ENCODE measurements at places on chromosomes 3 and 15.

GRCh38 chr15:42133886-42134502 is 22.4 kb downstream of the PLA2G4F start:
- DNase-seq, result peak; percentile 49

GRCh38 chr3:119637679-119638477 is 22.5 kb downstream of the POPDC2 start:
- DNase-seq, result no peak

DNA sequence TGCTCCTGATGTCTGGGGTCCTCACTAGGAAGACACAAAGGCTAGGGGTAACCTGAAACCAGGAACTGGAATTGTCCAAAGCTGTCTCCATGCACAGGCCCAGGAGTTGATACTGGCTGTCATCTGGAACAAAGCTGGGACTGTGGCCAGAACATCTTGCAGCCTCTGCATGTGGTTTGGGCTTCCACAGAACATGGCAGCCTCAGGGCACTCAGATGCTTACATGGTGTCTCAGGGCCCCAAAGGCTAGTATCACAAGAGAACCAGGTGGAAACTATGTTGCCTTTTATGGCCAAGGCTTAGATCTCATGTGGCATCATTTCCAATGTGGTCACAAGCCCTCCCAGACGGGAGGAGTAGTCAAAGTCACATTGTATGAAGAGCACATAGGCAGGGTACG is 335.2 kb upstream of the TRIM42 start:
- DNase-seq, result no peak

- DNase-seq, result no peak
Measured at GRCh38 chr15:50797926-50798325, 32.4 kb upstream of the SPPL2A start.

- DNase-seq, result no peak
Measured at GRCh38 chr3:17006132-17006852, 121.5 kb downstream of the PLCL2 start.

DNA sequence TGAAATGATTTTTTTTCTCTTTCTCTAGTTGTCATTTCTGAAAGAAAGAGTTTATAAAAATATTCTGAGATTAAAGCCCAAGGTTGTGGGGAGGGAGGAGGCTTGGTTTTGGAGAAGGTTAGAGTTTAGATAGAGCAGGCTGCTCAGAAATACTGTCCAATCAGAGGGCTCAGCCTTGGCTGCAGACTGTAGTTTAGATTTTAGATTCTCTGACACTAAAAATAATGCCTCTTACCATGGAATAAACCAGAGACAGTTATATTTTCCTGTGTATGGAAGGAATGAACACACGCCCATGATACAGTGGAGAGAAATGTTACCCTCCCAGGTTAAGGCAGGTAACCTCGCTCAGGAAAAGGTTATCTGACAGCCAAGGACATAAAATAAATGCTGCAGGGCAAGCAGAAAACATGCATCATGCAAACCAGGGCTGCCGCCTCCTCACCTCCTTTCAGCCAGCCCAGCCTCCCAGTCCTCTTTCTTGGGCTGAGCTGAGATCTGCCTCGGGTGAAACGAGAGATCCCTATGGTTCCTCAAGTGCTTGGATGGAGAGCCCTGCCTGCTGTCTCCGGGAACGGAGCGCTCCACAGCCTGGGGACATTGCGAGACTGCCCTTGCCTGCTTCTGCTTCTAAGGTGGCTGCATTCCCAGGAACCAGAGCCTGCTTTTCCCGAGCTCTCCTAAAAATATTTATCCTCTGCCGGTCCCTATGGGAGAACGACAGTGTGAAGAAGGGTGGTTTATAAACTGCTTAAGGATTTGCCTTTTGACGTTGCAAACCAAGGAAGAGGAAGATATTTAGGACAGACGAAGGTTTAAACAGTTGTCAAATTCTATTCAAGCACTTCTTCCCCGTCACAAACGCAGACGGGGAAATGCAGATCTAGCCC is 848 bp downstream of the NCEH1 start:
- DNase-seq, result no peak

DNA sequence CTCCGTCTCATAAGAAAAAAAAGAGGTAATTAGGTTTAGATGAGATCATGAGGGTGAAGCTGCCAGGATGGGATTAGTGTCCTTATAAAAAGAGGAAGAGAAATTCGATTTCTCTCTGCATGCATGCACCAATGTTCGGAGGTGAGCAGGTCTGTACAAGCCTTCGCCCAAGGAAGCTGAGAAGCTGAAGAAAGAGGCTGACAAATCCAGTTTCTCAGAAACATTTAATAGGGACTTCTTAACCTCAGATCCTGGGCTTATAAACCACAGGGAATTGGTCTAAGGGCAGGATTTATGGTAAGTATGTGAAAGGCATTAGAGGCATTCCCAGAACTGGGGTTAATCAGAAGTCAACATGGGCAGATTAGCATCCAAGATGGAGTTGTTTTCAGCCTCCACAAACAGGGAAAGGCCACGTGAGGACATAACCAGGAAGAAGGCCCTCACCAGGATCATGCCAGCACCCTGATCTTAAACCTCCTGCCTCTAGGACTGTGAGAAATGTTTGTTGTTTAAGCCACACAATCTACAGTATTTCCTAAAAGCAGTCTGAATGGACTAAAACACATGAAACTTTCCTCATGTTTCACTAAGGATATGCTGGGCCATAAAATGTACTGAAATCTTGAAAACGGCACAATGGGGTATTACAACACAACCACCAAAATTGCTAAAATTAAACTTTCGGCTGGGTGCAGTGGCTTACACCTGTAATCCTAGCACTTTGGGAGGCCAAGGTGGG is 11.3 kb downstream of the SHISA5 start:
- no peak for DNase-seq

All from activated CD4-positive, alpha-beta T cell treated with anti-CD3 and anti-CD28 coated beads for 24 hours (primary cell).